ENCODE measurements at places on chromosomes 12 and 14.
A peak's percentile ranks its signal among the peaks of the same experiment; 100 is the strongest.

DNA sequence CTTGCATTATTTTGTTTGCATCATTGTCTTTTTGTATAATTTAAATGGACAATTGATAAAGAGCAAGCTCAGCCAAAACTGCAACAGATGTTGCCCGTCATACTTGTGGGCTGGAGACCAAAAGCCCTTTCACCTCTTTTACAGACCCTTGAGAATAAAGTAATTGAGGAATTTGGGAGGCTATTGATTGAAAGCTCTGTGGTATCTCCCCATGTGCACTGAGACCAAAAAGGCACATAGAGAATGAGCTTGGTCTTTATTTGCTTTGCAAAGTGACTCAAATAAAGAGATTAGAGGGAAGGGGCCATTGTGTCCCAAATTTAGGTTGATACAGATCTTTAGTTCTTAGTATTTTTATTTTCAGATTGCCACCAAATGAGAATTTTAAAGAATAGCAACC lies 617.6 kb downstream of the TRHDE start:
- DNase-seq, result no peak

GRCh38 chr12:103821773-103822172 lies 19.3 kb downstream of the NT5DC3 start:
- no peak for DNase-seq

- no peak for DNase-seq
Observed at GRCh38 chr14:96824283-96824682, 27.1 kb downstream of the VRK1 start.

- no peak for DNase-seq
Observed at GRCh38 chr12:12572659-12573058, 10.0 kb upstream of the DUSP16 start.

GRCh38 chr12:82876075-82876474 lies 189.4 kb downstream of the TMTC2 start:
- no peak for DNase-seq

- DNase-seq, result no peak
Observed at GRCh38 chr12:46108721-46109120, 118.3 kb upstream of the SCAF11 start.

DNA sequence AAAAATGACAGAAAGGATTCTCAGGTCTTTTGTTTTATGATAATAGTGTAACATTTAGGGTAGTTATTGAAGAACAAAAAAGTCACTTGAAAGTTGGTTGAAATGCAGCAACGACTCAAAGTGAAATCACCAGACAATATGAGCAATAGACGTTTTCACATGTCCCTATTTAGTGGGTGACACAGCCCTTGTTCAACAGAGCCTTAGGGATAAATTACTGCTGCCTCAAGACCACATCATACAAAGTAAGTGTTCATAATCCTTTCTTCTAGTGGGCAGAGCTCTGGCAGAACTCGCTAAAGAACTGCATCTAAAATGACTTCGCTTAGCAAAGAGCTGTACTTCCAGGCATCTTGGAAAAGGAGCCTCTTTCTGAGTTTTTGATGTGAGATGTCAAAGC lies 128.5 kb upstream of the LMNTD1 start:
- no peak for DNase-seq

DNA sequence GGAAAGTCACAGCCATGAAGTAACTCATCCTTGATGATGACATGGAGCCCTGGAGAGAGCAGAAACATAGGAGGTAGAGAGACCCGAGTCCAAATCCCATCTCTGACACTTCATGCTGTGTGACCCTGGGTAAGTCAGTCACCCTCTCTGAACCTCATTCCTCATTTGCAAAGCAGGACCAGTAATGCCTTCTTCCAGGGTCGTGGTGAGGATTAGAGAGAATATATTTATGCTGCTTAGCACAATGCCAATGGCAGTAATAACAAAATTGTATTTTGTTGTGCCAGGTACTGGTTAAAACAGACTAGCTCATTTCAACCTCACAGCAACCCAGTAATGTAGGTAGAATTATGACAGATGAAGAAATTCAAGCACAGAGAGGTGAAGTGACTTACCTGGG lies 13.9 kb upstream of the RBM19 start:
- no peak for DNase-seq

- no peak for DNase-seq
Observed at GRCh38 chr12:65384240-65384639, 105.8 kb downstream of the MSRB3 start.

DNA sequence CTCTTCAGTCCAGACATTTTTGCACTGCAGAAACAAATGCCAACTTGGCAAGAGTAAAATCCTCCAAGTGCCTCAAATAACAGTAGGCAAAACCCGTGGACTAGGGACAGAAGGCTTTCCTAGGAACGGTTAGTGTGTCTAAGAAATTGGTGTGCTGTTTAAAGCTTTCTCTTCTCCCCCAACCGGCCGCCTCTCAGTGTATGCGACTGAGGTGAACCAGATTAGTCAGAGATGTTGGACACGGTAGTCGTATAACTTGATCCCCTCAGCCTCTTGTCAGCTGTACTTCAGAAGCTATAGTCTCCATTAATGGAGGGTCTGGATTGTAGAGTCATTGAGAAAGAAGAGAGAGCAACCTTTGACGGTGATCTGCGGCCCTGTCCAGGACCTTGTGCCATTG lies 21.7 kb downstream of the PPFIBP1 start:
- no peak for DNase-seq

GRCh38 chr12:118035190-118036041 lies 18.9 kb downstream of the RFC5 start:
- DNase-seq, result peak; percentile 45

DNA sequence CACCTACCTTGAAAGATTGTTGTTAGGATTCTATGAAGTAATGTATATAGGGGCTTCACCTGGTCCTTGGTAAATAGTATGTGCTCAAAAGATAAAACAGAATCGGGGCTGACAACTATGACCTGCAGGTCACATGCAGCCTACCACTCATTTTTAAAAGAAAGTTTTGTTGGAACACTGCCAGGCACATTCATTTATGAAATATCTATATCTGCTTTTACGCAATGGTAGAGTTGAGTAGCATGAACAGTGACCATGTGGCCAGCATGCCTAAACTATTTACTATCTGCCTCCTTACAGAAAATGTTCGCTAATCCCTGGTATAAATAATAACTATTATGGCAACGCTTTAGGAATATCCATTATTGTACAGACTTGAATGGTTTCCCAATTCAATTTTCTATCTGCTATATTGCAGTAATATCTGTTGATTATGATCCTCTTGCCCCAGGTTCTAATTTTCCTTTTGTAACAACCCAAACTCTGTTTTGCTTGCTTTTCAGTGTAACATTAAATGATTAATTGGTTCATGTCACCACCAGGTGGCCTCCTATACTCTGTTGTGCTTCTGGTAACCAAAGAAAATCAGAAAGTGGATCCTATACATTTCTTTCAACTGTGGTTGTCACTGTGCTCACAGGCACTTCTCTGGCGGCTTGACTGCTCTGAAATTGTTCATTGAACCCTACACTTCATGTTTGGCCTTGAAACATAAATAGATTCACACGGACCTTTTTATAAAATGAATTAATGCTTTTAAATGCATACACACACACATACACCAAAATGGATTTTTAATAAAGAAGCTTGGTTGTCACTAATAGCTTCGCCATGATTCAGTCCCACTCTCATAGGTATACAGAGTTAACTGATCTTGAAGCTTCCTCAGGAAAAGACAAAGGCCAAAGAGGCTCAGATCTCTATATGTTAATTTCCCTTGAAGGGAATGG lies 227.7 kb upstream of the NPAS3 start:
- no peak for DNase-seq

DNA sequence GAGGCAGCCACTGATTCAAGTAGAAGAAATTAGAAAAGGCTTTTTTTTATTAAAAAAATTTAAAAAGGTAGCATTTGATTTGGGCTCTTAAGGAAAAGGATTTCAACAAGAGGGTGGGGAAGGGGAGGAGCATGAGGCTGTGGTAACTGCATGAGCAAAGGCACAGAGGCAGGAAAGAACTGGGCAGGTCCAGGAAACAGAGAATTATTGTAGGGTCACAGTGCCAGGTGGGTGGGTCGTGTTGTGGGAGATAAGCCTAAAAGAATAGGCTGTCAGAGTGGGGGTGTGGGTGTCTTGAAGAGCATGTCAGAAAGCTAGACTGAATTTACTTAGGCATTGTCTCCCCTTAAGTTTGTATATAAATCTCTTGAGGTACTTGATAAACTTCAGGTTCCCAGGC lies 7.8 kb downstream of the LIMA1 start:
- DNase-seq, result no peak

DNA sequence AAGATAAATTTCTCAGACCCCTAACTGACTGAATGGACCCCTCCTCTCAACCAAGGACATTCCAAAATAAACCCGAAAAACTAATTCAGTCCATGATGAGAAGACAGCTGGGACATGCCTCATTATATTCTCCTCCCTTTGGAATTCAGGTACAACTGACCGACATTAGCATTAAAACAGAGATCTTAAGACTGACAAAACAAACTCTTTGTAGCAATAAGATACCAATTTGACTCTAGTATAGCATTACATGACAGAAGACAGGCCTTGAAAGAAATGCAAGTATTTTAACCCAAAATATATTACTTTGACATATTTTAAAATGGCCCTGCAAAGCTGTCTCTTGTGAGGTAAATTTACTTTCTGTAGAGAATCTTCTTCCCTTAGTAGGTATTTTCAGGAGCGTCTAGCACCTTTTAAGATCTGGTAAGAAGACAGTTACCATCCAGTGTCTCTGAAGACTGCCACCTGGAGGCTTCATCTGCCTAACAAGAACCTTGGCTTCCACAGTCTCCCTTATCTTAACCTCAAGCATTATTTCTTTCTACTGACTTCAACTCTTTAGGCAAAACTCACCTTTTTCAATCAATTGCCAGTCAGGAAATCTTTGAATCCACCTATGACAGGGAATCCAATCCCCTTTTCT lies 957.5 kb downstream of the SLC6A15 start:
- no peak for DNase-seq

DNA sequence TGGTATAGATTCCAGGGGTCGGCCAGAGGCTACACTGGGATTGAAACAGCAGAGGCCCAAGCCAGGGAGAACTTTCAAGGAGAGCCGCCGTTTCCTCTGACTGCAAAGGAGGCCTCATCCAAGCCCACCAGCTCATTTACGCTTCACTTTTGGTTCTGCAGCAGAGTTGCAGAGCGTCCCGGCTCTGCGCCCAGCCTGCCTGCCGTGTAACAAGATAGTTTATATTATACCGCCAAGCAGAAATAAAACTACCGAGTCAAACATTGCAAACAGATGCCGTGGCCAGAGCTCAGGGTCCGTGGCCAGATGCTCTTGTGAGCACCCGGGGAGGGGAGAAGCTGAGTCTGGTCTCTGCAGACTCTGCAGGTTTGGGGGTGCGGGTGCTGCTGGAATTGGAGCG lies 60.7 kb upstream of the TBX3 start:
- no peak for DNase-seq

DNA sequence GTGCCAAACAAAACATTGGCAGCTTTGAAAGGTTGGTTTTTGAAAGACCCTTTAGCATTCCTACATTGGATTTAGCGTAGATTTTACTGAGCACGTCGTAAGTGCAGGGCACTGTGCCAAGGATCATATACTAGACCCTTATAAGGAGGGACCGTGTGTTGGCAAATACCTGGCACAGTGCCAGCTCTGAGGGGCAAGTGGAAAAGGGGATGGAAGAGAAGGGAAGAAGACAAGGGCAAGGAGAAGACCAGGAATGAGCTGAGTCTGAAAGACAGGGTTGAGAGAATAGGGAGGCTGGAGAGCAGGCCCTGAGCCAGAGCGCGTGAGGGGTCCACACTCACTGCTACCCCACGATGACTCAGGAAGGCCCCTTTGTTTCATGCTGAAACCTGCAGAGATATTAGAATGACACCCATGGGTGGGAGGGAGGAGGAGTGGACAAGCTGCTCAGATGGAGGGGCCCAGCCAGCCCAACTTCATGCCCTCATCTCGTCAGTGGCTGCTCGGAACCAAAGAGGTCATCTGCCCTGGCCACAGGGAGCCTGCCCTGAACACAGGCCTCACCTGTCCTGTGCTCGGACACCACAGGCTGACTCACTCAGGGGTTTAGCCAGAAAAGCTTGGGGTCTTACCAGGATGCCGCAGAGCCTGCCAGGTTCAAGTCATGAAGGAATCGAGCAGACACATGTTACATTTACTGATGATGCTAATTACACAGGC lies 25.0 kb downstream of the RAB35 start:
- no peak for DNase-seq

DNA sequence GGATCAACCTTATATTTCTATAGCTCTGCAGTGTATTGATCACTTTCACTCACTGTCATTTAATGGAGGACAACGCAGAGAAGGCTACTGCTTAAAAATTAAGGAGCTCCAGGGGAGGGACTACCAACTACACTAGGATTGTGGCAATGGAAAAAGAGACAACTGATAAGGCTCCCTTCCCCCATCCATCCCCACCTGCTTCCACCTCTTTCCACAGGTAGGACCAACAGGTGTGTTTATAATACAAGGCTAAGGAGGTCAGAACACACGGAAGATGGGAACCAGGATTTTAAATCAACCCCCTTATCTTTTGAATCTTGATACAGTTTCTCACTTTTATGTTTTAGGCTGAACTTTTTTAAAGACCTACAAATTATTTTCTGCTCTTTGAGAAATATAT lies 90.8 kb downstream of the STAB2 start:
- DNase-seq, result no peak

GRCh38 chr12:77130193-77130592 lies 64.8 kb upstream of the E2F7 start:
- no peak for DNase-seq

- no peak for DNase-seq
Observed at GRCh38 chr12:4555804-4556203, 6.2 kb upstream of the DYRK4 start.

DNA sequence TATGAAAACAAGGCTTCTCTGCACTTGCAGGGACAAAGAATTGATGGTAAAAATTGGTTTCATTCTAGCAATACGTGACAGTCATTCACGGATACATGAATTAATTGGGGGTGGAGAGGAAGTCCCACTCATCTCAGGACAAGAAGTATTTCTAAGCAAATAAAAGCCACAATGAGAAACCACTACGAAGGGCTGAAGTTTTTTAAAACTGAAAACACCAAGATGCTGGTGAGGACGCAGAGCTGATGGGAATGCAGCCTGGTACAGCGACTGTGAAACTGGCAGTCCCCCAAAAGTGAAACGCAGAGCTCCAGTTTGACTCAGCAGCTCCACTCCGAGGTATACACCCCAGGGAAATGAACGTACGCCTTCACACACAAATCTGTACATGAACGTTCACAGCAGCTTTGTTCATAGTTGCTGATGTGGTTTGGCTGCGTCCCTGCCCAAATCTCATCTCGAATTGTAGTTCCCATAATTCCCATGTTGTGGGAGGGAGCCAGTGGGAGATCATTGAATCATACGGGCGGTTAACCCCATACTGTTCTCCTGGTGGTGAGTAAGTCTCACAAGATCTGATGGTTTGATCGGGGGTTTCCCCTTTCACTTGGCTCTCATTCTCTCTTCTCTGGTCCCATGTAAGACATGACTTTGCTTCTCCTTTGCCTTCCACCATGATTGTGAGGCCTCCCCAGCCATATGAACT lies 89.0 kb downstream of the SCARB1 start:
- peak; percentile 93 for DNase-seq

- no peak for DNase-seq
Observed at GRCh38 chr14:98633380-98633779, 638.6 kb downstream of the BCL11B start.

GRCh38 chr12:131436922-131437705 lies 273.8 kb upstream of the SFSWAP start:
- DNase-seq, result no peak
